ENCODE measurements at places on chromosomes 1 and 21.
A peak's percentile ranks its signal among the peaks of the same experiment; 100 is the strongest.

DNA sequence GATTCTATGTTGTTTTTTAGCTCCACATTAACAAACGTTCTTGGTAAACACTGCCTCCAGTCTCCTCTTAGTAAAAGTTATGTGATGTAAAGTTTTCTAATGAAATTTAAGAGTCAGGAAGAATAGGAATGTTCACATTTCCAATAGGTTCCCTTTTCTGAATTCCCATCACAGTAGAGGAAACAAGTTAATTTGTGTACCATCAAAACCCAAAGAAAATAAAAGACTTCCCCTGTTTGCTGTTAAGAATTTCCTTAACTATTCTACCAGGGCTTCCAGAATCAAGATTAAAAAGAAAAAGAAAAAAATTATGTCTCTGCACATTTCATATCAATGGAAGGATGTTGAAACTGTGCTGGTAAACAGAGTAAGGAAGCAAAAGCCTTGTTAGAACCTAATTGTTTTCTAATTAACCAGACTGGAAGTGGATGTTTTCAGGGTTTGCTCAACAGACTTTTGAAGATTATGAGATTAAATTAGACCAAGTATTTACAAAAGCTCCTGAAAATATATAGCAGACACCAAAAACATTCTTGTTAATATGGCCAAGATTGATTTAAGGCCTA, 43.4 kb upstream of the PALMD start:
- no peak for DNase-seq

- no peak for DNase-seq
Measured at GRCh38 chr1:2290595-2291510, 62.7 kb downstream of the SKI start.

DNA sequence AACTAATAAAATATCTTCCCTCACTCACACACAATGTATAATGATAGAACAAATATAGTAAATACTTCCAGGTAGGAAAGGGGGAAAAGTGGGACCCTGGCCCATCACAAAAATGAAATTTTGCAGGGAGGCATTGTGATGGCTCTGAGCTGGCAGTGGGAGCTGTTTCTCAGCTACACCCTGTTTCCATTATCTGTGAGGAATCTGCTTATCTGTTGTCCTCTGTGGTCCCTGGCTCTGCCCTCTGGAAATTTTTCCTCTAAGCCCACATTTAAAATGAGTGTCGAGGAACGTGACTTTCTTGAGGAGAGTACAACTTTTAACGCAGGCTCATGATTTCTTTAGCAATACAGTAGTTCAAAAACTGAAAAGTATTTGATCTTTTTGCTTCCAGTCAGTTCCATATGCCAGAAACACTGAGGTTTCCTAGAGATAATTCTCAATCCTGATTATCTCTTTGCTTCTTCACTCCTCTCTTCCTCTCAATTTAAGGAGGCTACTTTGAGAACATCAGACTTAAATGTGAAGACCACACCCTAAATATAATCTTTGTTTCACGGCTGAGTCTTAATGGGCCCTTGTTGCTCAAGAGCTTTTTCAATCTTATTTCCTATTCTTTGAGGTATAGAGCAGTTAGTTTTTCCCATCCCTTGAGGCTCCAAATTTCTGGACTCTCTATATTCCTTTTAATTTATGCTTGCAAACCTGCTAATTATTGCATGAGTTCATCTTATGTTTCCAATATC, 5.0 kb upstream of the EEIG2 start:
- DNase-seq: no peak

GRCh38 chr1:244800821-244801220, 34.6 kb upstream of the COX20 start:
- peak; percentile 71 for DNase-seq

GRCh38 chr1:1353389-1354151, 4.4 kb upstream of the DVL1 start:
- no peak for DNase-seq

GRCh38 chr1:37922767-37923550, 23.9 kb downstream of the INPP5B start:
- DNase-seq: no peak

GRCh38 chr1:11838349-11839272, 9.0 kb downstream of the NPPA start:
- DNase-seq: peak; percentile 93

DNA sequence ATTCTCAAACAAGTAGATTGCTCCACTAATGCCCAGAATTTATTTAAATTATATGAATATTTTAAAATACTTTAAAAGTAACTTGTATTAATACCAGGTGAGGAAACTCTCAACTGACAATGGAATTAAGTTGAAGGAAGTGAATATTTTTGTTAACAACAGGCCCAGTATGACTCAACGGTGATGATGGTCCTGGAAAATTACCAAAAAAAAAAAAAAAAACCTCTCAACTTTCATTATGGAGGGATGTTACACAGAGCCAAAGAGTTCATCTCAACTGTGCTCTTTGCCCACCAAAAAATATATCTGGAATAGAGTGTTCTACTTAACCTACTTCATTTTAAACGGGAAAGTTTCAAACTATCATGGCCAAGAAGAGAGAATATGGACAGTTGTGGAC, 28.3 kb downstream of the CFH start:
- no peak for DNase-seq

DNA sequence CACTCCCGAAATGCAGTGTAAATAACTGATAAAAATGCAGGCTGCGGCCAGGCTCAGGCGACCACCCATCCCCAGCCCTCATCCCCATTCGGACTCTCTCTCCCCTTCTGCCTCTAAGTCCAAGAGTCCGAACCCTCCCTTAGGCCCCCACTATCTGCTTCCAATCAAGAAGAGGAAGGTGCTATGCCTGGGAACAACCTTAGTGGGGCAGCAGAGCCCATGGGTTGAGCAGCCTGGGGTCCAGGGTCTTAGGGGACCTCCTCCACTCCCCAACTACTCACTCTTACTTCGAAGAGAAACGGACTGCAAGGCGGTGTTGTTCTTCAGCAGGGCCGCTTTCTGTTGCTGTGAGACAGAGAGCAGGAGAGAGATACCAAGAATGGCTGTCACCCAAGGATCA, 12.2 kb downstream of the ARHGEF2 start:
- no peak for DNase-seq

DNA sequence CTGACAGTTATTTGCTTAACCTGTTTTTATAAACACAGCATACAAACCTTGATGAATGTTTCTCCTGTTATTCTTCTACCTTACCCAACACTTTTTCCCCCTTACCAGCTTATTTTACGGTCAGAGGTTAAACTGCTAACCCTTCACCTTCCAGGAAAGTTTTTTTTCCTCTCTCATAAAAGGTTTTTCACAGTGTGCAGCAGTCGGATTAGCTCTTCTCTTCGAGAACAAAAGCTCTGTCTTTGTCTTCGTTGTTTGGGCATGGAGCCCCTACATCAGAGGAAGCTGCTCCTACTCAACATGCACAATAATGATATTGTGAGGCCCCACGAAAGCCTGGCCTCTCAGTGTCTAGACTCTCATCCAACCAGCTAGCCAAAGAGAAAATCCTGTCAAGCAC, 42.0 kb downstream of the DENND1B start:
- no peak for DNase-seq

DNA sequence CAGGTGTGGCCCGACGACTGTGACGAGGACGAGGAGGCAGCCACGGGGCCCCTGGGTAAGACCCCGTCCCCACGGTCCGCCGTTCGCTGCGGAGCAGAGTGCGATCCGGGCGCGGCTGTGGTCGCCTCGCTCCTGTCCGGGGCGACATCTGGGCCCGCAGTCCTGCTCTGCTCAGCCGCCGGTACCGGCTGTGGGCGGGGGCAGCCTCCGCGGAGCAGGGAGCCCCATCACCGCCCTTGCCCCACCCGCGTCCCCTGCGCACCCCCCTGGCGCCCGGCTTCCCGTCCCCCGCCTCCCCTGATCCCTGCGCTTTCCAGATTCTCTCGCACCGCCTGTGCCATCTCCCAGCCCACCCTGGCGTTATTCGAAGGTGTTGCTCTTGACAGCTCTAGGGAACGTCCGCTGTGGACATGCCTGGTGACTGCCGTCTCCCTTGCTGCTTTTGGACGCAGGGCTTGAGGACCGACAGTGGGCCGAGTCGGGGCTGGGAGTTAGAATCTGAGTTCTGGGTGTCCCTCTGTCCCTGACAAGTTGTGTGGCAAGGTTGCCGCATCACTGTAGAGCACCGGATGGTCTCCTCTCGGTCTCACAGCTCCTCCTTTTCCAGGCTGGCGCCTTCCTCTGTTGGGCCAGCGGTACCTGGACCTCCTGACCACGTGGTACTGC, 596 bp downstream of the TOR3A start:
- no peak for DNase-seq

GRCh38 chr1:168482106-168482505, 61.7 kb downstream of the XCL2 start:
- no peak for DNase-seq

DNA sequence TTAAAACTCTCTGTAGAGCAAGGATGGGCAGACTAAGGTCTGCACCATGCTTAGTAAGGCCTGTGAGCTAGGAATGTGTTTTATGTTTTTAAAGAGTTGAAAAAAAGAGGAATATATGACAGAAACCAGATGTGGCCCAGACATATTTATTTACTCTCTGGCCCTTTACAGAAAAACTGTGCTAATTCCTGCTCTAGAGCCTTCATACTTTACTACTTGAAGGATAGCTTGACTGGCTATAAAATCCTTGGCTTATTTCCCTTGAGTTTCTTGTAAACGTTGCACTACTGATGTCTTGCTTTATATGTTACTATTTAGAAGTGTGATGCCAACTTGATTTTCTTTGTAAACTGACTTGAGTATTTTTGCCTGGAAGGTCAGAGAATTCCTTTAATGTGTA, 33.5 kb downstream of the CTBS start:
- no peak for DNase-seq

GRCh38 chr1:179663810-179664209, 72.2 kb downstream of the TDRD5 start:
- DNase-seq: no peak

- DNase-seq: no peak
Measured at GRCh38 chr1:173330149-173330951, 123.2 kb upstream of the TNFSF4 start.

- DNase-seq: no peak
Measured at GRCh38 chr21:44927587-44928461, 7.1 kb upstream of the ITGB2 start.

- DNase-seq: no peak
Measured at GRCh38 chr1:12178511-12178910, 11.7 kb downstream of the TNFRSF1B start.

- no peak for DNase-seq
Measured at GRCh38 chr1:71054281-71054731, 6.7 kb upstream of the PTGER3 start.

DNA sequence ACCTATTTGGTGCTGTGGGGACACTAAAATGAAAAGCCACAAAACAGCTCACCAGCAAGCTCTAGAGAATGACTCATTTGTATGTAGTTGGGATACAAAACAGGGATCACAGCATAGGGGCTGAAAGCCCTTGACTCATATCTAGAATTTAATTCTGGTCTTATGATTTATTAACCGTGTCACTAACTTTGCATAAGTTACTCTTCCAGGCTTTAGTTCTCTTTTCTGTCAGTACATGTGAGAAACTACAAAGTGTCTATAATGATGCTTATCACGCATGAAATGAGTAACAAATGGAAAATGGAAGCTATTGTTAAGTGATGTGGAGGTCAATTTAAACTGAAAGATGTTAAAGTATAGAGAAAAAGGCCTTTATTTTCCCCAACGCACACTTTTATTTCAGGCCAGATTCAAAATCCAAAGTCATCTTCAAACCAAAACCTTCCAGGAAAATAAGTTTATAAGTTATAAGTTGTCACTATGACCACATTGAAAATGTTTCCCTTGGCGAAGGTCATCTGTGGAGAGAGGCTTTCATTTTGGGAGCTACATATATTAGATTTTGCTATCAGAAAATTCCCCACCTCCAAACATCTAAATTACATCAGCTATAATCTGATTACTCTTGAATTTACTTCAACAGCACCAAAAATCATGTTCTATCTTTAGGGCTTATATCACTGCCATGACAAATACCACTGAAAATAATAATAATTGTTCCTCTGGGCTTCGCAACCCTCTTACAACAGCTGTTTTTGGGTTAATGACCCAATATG, 430.5 kb downstream of the MRPL39 start:
- no peak for DNase-seq

GRCh38 chr1:234861024-234861620, 251.1 kb upstream of the IRF2BP2 start:
- no peak for DNase-seq

DNA sequence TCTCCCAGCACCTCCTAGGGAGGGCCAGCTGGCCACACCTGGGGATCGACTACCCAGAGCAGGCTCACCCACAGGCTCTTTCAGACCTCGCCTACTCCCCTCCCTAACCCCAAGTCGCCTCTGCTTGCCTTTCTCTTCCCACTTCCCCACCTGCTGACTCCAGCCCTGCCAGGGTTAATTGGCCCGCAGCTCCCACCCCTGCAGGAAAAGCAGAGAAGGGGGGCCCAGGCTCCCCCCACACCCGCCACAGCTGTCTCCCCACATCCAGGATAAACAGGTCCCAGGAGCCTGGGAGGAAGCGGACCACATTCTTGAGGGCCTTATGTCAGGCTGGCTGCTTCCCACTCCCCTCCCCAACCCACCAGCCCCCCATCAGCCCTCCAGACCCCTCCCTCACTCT, 45.0 kb downstream of the TAS1R2 start:
- DNase-seq: no peak

DNA sequence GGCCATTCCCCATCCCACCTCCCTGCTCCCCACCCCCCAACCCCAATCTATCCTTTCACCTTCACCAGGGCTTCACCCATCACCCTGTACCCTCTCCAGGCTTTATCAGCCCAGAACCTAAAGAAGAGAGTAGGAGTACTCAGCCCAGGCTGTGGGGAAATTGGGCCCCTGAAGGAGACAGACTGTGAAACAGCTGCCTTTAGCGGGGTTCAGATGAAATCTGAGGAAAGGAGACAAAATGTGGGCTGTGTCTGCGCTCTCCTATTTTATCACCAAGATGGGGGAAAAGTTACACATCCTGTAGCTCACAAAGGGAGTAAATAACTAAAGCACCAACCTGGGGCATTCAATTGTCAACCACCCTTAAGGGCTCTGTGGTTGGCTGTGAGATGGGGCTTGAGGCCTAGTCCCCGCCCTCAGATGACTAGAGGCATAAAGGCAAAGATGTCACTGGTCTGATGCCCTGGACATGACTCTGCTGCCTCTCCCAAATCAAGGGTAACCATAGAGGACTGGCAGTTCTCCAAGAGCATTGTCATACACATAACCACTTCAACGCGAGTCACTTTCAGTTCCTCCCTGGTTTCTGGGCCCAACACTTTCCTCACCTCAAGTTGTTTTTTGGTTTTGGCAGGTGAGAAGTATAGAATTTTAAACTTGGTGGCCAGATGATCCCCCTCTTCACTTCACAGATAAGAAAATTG, 30.0 kb downstream of the SLC27A3 start:
- DNase-seq: no peak

Data from mesenteric fat pad (tissue), 1 donor.